ENCODE measurements at places on chromosomes 1 and 21.
A peak's percentile ranks its signal among the peaks of the same experiment; 100 is the strongest.

DNA sequence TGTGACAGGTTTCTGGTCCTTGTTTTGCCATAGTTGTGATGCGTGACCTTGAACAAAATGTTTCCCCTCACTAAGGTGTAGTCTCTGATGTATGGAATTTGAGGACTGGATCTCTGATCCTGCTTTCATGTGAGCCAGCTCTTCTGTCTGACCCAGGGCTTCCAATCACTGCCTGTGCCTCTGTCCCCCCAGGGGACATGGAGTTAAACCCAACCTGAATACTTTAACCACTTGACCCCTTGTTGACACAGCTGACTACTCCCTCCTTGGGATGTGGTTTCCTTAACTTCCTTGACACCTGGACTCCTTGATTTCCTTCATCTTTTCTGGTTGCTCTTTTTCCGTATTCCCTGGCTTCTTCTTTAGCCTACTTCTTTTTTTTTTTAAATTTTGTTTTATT is 36.0 kb upstream of the SSBP3 start:
- no peak for DNase-seq

DNA sequence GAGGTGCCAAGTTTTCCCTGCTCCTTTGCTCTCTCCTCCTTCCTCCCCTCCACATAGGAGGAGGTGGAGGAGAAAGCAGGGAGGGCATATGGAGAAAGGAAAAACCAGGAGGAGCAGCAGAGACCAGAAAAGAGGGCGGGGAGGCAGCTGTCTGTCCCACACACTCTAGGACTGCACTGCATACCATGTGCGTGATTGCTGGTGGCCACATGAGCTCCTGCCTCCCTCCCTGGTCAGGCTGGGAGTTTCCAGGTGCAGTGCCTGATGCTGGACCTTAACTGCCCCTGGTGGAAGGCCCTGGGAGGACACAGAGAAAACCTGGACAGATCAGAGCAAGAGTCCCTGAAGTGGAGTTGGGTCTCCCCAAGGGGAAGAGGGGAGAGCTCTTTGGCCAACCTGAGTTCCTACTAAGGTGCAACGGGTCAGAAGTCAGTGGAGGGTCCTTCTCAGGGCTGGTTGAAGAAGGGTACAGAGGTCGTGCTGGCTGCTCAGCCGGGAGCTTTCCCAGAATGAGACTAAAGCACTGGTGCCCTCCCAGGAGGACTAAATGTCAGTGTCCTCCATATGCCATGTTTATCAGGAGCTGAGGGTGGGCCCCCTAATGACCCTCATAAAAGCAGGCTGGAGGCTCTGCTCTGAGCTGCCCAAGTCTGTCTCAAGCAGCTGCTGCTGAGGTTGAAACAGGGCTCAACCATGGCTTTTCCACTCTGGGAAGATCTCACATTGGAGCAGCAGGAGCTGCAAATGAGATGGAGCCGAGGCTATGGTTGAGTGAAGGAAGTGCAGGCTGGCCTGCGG is 3.5 kb upstream of the LGR6 start:
- DNase-seq = no peak

GRCh38 chr1:163933437-163933836 is 611.7 kb downstream of the NUF2 start:
- DNase-seq = no peak

DNA sequence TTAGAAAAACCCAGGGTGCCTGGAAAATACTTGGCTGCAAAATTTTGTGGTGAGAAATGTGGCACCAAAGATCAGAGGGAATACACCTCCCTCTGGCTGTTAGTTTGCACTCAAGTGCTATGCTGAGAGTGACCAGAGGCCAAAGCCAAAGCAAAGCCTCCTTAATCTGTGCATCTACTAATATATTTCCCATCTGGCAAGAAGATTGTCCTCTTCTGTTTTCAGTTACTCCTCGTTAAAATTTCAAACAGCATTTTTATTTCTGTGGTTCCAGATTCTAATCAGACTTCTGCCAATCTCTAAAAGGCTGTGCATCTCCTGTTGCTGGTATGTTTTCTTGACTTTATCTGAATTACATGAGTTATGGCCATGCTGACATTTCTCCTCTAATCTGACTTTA is 327.4 kb downstream of the TBX15 start:
- DNase-seq = no peak

- no peak for DNase-seq
These were observed 9.6 kb upstream of the SIM2 start for GRCh38 chr21:36689324-36689723.

GRCh38 chr1:246417152-246417812 is 89.8 kb downstream of the SMYD3 start:
- no peak for DNase-seq

GRCh38 chr1:215543191-215543606 is 23.9 kb upstream of the KCTD3 start:
- no peak for DNase-seq

DNA sequence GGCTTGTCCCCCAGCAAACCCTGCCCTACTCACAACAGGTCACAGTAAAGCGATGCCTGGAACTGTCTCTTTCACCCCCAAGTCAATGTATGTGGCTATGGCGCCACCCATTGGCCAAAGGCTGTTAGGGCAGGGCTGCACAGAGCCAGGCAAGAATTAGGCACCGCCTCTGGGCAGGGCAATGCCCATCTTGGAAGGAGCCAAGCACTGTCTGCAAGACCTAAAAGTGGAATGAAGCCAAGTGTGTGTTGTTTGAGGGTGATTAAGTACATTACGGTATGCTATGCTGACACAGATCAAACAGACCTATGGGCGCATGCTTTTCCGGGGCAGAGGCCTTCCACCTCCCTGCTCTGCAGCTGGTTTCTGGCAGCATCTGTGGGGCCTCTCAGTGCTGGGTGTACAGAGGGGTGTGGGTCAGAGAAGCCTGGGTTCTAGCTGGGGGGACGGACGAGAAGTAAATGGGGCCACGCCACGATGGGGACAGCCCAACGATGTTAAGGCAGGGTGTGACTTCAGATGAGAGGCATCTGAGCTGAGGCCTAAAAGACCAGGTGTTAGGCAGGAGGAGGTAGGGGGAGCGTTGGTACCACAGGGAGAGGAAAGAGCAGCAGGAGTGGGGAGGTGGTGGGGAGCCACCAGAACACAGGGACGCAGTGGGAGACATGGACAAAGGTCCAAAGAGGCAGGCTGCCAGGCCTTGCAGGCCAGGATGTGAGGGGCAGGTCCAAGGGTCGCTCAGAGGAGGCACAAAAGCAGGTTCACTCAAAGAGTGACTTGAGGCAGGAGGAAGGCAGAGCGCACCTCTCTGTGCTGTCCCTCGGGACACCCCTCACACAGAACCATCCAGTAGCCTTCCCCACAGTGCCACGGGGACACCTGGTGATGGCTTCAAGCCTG is 49.8 kb downstream of the ACOT7 start:
- peak; percentile 46 for DNase-seq

GRCh38 chr1:63777286-63777685 is 3.5 kb downstream of the ROR1 start:
- no peak for DNase-seq

DNA sequence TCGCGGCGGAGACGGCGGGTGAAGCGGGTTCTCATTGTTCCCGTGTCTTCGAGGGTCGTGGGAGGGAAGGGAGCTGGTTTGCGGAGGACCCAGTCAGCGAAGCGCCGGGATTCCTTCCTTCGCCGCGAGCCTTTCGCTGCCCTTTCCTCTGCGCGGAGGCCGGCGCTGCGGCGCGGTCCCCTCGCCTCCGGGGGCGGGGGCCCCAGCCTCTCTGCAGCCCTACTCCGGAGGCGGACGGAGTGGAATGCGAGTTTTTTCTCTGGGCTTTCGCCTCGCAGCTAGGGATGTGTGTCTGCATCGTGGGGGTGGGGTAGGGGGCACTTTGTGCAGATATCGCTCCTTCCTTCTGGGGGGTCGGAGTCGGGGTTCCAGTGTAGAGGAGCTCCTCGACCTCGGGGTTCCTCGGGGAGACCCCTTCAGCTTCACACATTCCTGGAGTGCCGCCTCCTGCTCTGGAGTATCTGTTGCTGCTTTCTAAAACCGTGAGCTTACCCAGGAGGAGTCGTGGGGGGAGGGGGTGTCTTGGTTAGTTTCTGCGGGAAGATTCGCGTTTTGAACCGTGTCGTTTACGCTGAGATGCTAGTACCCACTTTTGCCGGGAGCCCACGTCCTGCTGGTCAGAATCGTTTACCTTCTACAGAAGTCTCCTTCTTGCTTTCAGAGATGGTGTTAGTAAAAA is 595 bp downstream of the RNF2 start:
- DNase-seq = no peak

DNA sequence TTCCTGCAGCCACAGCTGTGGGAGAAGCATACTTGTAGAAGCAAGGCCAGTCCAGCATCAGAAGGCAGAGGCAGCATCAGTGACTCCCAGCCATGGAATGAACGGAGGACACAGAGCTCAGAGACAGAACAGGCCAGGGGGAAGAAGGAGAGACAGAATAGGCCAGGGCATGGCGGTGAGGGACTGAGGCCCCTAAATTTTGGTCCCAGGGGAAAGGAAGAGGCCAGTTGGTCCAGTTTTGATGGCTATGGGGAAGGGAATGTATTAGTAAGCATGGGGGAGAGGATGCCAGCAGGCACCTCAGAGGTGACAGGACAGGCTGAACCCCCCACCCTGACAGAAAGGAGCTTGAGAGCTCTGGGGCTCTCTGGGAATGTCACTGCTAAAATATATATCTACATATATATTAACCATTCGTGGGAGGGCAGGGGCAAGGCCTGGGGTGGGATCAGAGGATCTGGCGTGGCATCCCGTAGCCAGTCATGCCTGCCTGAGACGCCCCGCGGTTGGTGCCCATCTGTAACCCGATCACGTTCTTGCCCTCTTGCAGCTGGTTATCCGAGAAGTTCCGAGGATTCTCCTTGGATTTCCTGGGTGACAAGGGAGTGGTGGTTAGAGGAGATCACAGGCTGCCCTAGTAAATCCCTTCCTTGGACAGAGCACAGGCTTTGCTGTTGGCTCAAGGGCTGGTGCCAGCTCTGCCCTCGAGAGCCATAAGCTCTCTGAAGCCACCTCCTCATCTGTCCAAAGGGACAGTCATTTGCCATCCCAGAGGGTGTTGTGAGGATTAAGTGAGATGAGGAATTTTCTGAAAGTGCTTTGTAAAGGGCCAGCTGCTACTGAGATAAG is 6.7 kb downstream of the TAGLN2 start:
- DNase-seq = no peak

- DNase-seq = no peak
These were observed 14.8 kb downstream of the VANGL1 start for GRCh38 chr1:115656461-115657077.

- DNase-seq = peak; percentile 93
These were observed at the start of gene IGSF8 for GRCh38 chr1:160097911-160098851. TSS of gene IGSF8 (minus strand) at chr1:160098619. CDS start at chr1:160098472, 147 bp downstream.

DNA sequence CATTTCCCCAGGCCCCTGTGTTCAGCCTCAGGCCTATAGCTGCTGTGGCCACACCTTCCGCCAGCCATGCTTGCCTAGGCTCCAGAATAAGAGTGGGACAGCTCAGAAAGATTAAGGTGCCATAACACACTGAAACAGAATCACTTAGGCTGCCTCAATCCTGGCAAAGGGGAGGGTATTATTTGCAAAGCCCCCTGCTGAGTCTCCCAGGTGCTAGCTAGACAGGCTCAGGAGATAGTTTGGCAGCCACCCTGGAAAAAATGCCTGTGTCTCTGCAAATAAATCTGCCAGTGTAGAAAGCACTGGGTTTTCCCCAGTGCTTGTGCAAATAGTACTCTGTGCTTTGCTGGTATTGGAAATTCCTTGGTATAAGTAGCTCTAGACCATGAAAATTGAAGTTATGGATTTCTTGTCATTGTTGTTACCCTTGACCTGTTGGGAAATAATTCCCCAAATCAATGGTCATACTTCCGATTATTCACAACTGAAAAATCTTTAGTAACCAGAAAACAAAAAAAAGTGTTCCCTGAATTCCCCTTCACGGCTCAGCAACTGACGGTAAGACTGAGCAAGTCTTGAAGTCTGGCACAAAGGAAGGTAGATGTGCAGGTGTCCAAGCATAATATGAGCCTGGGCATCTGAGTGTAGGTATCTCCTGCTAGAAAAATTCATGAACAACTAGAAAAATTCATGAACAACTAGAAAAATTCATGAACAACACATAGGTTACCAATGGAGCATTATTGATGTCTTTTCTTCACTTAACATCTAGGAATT is 56.9 kb downstream of the PROX1 start:
- no peak for DNase-seq

- DNase-seq = no peak
These were observed 3.9 kb upstream of the WNT2B start for GRCh38 chr1:112504661-112505399.

DNA sequence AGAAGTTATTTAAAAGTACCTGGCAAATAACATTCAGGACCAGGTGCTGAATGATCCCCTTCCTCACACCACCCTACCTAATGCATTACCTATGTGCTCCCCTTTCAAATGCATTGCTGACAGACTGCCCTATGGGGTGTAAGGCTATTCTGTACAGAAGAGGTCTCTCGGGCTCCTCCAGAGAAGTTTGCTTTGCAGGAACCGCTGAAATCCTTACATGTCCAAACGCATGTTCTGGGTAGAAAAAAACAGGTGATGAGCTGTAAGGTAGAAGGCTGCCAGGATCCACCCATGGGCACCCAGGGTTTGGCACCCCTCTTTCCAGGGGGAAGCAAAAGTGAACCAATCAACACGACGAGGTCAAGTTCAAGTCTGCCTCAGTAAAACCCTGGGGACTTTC is 58.3 kb upstream of the TARBP1 start:
- no peak for DNase-seq

- no peak for DNase-seq
These were observed 169.0 kb downstream of the DENND1B start for GRCh38 chr1:197606168-197606845.

DNA sequence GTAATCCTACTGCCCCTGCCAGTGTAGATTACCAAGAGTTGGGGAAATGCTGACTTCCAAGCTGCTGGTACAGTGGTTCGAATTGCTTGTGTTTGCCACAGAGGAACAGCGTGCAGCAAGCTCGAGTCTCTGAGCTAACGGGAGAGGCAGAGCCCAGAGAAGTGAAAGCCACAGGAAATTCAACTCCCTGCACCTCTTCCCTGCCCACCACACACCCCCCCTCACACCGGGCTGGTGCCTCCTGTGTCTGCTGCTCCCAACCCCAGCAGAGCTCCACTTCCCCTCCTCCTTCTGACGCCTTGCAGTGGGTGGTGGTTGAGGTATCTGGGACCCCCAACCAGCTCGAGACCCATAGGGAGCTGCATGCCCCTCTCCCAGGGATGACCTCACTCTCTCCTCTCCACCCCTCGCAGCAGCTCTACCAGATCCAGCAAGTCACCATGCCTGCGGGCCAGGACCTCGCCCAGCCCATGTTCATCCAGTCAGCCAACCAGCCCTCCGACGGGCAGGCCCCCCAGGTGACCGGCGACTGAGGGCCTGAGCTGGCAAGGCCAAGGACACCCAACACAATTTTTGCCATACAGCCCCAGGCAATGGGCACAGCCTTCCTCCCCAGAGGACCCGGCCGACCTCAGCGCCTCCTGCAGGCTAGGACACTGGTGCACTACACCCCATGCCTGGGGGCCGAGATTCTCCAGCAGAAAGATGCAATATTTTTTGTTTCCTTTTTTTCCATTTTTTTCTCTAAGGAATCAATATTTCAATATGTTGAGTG is 13.1 kb upstream of the KCNQ4 start:
- DNase-seq = no peak

DNA sequence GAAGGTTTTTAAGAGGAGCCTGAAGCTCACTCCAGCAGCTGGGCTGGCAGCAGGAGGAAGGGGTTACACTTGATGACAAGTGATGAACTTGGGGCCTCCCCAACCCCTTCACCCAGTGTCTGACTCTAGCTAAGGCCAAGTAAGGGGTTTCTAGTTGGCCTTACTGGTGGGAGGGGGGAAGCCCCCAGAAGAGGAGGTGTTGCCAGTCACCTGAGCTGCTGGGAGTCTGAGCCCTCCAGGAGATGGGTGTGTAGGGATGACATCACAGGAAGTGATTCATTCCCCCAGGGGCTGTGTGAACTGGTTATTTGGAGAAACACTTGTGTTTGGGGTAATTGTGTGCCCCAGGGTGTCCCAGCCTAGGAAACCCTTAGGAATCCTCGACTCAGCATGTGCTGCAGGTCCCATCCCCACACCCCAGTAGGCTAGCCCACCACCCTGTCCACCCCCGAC is 3.1 kb downstream of the PADI1 start:
- peak; percentile 23 for DNase-seq
